Heart right ventricle (tissue), 16 donors: ENCODE measurements at places on chromosomes 7 and 10. TPM values are rescaled to one million over a fixed set of nuclear protein-coding genes. Genes with fewer than 3 reads are reported as not detected.

- no peak for DNase-seq
- H3K4me1 ChIP-seq, result peaks cover 43% of the 10 kb centered on the region
- H3K36me3 ChIP-seq, result no peaks in the 10 kb centered on the region
- peak overlapping the region; percentile 40 for H3K4me3 ChIP-seq
- H3K27ac ChIP-seq, result no peak overlapping the region
Observed at GRCh38 chr10:117137031-117137910, 799 bp downstream of the VAX1 start.

- H3K27me3 ChIP-seq, result no peaks in the 10 kb centered on the region
- no peaks in the 10 kb centered on the region for H3K36me3 ChIP-seq
- H3K4me1 ChIP-seq, result peaks cover 2% of the 10 kb centered on the region
- no peak overlapping the region for H3K27ac ChIP-seq
- no peak for DNase-seq
- no peak overlapping the region for H3K4me3 ChIP-seq
Observed at GRCh38 chr7:32169228-32169627, 99.0 kb upstream of the PDE1C start.

GRCh38 chr7:74006032-74006431, 21.9 kb upstream of the ELN start:
- no peaks in the 10 kb centered on the region for H3K27me3 ChIP-seq
- H3K36me3 ChIP-seq, result no peaks in the 10 kb centered on the region
- DNase-seq, result no peak
- no peak overlapping the region for H3K4me3 ChIP-seq
- H3K4me1 ChIP-seq, result peaks cover 9% of the 10 kb centered on the region

DNA sequence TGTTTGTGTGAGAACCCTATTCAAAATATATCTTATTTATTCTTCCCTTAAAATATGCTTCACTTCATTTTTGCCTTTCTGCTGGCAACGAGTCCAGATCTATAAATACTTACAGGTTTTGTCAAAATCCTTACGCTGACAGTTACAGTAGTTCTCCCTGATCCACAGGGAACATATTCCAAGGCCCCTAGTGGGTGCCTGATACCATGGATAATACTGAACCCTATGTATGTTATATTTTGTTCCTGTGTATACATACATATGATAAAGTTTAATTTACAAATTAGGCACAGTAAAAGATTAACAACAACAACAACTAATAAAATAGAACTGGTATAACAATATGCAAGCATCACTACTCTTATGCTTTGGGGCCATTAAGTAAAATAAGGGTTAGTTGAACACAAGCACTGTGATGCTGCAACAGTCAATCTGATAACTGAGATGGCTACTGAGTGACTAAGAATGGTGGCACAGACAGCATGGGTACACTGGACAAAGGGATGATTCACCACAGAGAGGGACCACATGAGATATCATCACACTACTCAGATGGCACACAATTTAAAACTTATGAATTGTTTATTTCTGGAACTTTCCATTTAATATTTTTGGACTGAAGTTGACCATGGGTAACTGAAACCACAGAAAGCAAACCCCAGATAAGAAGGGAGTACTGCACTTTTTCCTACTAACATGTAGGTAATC, 29.4 kb upstream of the PCGF5 start:
- peaks cover 34% of the 10 kb centered on the region for H3K4me1 ChIP-seq
- DNase-seq, result no peak
- H3K27ac ChIP-seq, result no peak overlapping the region
- H3K4me3 ChIP-seq, result no peak overlapping the region
- no peaks in the 10 kb centered on the region for H3K36me3 ChIP-seq

GRCh38 chr7:25303281-25304181, 75.2 kb upstream of the NPVF start:
- H3K36me3 ChIP-seq, result no peaks in the 10 kb centered on the region
- no peak for DNase-seq
- H3K27me3 ChIP-seq, result peaks cover 3% of the 10 kb centered on the region

DNA sequence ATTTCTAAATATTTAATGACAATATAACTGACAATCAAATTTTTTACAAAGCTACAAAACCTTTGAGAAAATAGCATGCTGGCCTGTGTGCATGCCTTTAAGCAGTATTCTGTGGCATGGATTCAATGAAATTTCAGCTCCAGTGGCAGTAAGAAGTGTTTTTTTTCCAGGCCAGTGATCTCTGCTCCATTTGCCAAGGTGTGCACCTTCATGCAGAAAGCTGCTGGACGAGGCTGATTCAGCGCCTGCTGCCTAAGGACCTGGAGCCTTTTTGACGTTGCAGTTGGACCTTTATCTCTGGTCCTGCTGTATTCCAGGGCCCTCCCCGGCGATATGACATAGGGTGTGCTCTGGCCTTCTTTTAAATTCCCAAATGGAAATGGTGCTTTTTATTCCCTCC, 26.6 kb downstream of the VWC2 start:
- no peak overlapping the region for H3K4me3 ChIP-seq
- H3K27ac ChIP-seq, result no peak overlapping the region
- no peak for DNase-seq
- H3K36me3 ChIP-seq, result no peaks in the 10 kb centered on the region
- no peaks in the 10 kb centered on the region for H3K27me3 ChIP-seq
- peaks cover 26% of the 10 kb centered on the region for H3K4me1 ChIP-seq

DNA sequence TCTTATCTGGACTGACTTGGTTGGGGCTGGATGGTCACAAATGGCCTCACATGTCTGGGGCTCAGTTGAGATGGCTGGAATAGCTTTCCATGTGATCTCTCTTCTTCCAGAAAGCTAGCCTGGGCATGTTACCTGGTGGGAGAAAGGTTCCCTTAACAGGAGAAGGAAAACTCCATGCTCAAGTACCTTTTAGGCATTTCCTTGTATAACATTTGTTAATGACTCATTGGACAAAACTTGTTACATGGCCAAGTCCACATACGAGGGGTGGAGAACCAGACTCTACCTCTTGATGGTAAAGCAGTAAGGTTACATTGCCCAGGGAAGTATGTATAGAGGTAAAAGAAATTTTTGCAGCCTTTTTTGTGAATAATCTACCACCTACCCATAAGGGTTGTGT, 826.4 kb downstream of the LRMDA start:
- no peak for DNase-seq
- H3K4me1 ChIP-seq, result no peaks in the 10 kb centered on the region
- no peaks in the 10 kb centered on the region for H3K27me3 ChIP-seq
- no peaks in the 10 kb centered on the region for H3K36me3 ChIP-seq
- no peak overlapping the region for H3K27ac ChIP-seq

GRCh38 chr10:17758200-17758599, 6.2 kb downstream of the TMEM236 start:
- H3K27ac ChIP-seq, result no peak overlapping the region
- H3K36me3 ChIP-seq, result no peaks in the 10 kb centered on the region
- H3K4me1 ChIP-seq, result peaks cover 26% of the 10 kb centered on the region
- no peak for DNase-seq

Gene FZD1
- 14.2 TPM for total RNA-seq

- DNase-seq, result no peak
- no peaks in the 10 kb centered on the region for H3K27me3 ChIP-seq
- no peaks in the 10 kb centered on the region for H3K4me1 ChIP-seq
Observed at GRCh38 chr10:68135362-68135761, 26.1 kb downstream of the MYPN start.

Gene ANLN
- total RNA-seq, result 1.3 TPM

Gene SPDYE16
- total RNA-seq, result 0.57 TPM

- no peak overlapping the region for H3K4me3 ChIP-seq
- H3K36me3 ChIP-seq, result no peaks in the 10 kb centered on the region
- H3K27ac ChIP-seq, result no peak overlapping the region
- peaks cover 61% of the 10 kb centered on the region for H3K4me1 ChIP-seq
- no peaks in the 10 kb centered on the region for H3K27me3 ChIP-seq
Observed at GRCh38 chr10:70162892-70163201, 7.5 kb downstream of the SAR1A start.

Gene MORN4
- total RNA-seq, result 13.9 TPM

Gene HPSE2
- total RNA-seq, result 0.07 TPM

Gene NODAL
- not detected for total RNA-seq

Gene ZNF655
- 32.5 TPM for total RNA-seq

Gene ADK
- 38.7 TPM for total RNA-seq

DNA sequence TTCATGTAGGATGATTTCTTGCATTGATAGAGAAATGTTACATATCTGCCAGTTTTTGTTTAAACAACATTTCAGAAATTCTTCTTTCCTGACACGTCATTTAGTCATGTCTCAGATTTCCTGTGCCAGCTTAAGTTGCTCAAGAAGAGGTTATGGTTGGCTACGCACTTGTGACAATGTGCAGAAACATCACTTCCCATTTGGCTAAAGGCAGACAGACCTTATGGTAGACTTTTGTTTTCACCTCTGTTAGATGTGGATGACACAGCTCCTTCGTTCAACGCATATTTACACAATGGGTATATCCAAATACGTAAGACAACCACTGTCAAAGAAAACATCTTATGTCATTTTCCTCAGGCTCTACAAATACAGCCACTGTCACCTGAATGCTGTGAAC, 125.8 kb downstream of the DOCK4 start:
- peaks cover 25% of the 10 kb centered on the region for H3K4me1 ChIP-seq
- DNase-seq, result no peak
- H3K27me3 ChIP-seq, result no peaks in the 10 kb centered on the region
- H3K4me3 ChIP-seq, result peak overlapping the region; percentile 11

GRCh38 chr7:3246651-3247050, 54.4 kb upstream of the SDK1 start:
- H3K36me3 ChIP-seq, result no peaks in the 10 kb centered on the region
- no peak overlapping the region for H3K27ac ChIP-seq

Gene LRRN3
- 3.1 TPM for total RNA-seq

GRCh38 chr7:34327681-34328080, 330.3 kb upstream of the NPSR1 start:
- no peaks in the 10 kb centered on the region for H3K36me3 ChIP-seq
- no peaks in the 10 kb centered on the region for H3K27me3 ChIP-seq
- H3K4me1 ChIP-seq, result no peaks in the 10 kb centered on the region

DNA sequence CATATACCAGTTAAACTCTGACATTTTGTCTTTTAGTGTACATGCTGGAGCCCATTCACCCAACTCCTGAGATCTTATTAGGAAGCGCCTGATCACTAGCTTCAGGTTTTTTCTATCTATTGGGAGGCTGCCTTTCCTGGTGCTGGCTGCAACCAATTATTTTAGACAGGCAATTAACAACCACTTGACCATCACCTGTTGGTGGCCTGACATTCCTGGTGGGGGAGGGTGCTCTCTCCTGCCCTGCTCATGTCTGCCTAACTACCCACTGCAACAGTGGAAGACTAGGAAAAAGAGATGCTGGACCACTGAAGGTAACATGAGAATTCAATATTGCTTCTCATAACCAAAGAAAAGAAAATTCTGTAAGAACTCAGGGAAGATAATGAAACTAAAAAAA, 190.3 kb upstream of the GRM3 start:
- H3K36me3 ChIP-seq, result no peaks in the 10 kb centered on the region
- DNase-seq, result no peak
- no peaks in the 10 kb centered on the region for H3K27me3 ChIP-seq
- no peak overlapping the region for H3K4me3 ChIP-seq
- H3K27ac ChIP-seq, result no peak overlapping the region

GRCh38 chr7:101625031-101625791, 3.9 kb downstream of the MYL10 start:
- DNase-seq, result no peak
- H3K4me1 ChIP-seq, result no peaks in the 10 kb centered on the region
- H3K4me3 ChIP-seq, result no peak overlapping the region
- no peaks in the 10 kb centered on the region for H3K36me3 ChIP-seq
- H3K27ac ChIP-seq, result no peak overlapping the region
- peaks cover 30% of the 10 kb centered on the region for H3K27me3 ChIP-seq

DNA sequence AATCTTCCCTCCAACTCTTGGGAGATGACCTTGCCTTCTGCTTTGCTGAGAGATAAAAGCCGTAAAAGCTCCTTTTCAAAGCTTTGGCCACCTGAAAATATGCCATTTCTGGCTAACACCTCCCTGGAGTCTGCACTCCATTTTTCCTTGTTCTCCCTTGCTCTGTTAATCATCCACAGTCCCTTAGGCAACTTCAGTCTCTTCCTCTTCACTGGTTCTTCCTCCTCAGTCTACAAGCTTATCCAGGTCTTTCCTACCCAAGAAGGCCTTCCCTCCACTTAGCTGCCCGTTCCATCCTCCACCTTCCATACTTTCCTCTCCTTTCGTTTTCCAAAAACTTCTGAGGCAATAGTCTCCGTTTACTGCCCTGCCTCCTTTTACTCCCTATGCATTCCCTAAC, 30.5 kb downstream of the PAX2 start:
- H3K27ac ChIP-seq, result no peak overlapping the region
- H3K36me3 ChIP-seq, result no peaks in the 10 kb centered on the region
- peaks cover 58% of the 10 kb centered on the region for H3K27me3 ChIP-seq
- no peak for DNase-seq
- H3K4me1 ChIP-seq, result no peaks in the 10 kb centered on the region

DNA sequence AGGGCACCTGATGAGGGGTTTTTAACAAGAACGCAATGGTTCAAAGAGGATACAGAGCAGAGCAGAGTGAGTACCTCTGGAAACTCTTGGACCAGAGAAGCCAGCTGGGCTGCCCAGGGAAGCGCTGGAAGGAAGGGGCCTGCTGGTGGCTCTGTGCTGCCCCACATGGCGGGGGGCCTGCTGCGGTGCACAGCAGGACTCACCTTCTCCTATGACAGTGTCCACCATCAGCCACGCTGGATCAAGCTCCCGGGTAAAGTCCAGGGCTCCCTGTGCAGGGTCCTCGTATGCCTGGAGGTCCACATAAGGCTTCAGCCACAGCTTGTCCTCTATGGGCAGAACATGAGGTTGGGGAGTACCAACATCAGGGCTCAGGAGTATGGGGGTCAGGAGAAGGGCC, 12.5 kb downstream of the EPHA1 start:
- no peak overlapping the region for H3K27ac ChIP-seq
- no peak for DNase-seq
- no peak overlapping the region for H3K4me3 ChIP-seq
- H3K36me3 ChIP-seq, result peaks cover 19% of the 10 kb centered on the region
